A375 (cell line): ENCODE measurements at places on chromosomes 6 and 20. TPM values are rescaled to one million over a fixed set of nuclear protein-coding genes. Genes with fewer than 3 reads are reported as not detected.

The MLIP gene
- total RNA-seq, result 0.49 TPM in 1 of 2 replicates, not detected in the other

The ULBP3 gene
- 7.1 and 14.2 TPM in 2 replicates for total RNA-seq

The PHACTR1 gene
- total RNA-seq, result 0.23 and 0.61 TPM in 2 replicates

The BNIP5 gene
- total RNA-seq, result not detected in 2 replicates

The IL17A gene
- not detected in 2 replicates for total RNA-seq

The MAPK13 gene
- total RNA-seq, result 0.60 and 1.2 TPM in 2 replicates

The ASIP gene
- total RNA-seq, result not detected in 2 replicates

The TBC1D32 gene
- 4.3 and 4.8 TPM in 2 replicates for total RNA-seq

The GPR6 gene
- not detected in 2 replicates for total RNA-seq

The NNAT gene
- total RNA-seq, result not detected in 2 replicates

The ZNF311 gene
- not detected in 2 replicates for total RNA-seq

The COX4I2 gene
- total RNA-seq, result not detected in 2 replicates

The SGK2 gene
- total RNA-seq, result 0.05 TPM in 1 of 2 replicates, not detected in the other

The HLA-DRB1 gene
- 67.3 and 68.2 TPM in 2 replicates for total RNA-seq

The IRF4 gene
- 0.19 and 3.3 TPM in 2 replicates for total RNA-seq

The WFDC12 gene
- not detected in 2 replicates for total RNA-seq

The FRS3 gene
- 3.1 TPM in 2 replicates for total RNA-seq

The OPRM1 gene
- not detected in 2 replicates for total RNA-seq

The GJA1 gene
- 0.05 TPM in 1 of 2 replicates, not detected in the other for total RNA-seq

The CGA gene
- total RNA-seq, result not detected in 2 replicates

The ZNF165 gene
- 0.87 and 1.0 TPM in 2 replicates for total RNA-seq

The KCNK16 gene
- total RNA-seq, result not detected in 2 replicates

The ERVFRD-1 gene
- total RNA-seq, result not detected in 2 replicates

The PSMB9 gene
- 23.9 and 29.9 TPM in 2 replicates for total RNA-seq

The VWA7 gene
- total RNA-seq, result 0.34 TPM in 2 replicates

The RSPH4A gene
- 0.30 and 0.40 TPM in 2 replicates for total RNA-seq

The RNF5 gene
- 39.9 and 40.1 TPM in 2 replicates for total RNA-seq
